ENCODE measurements at places on chromosomes 3 and 15.

DNA sequence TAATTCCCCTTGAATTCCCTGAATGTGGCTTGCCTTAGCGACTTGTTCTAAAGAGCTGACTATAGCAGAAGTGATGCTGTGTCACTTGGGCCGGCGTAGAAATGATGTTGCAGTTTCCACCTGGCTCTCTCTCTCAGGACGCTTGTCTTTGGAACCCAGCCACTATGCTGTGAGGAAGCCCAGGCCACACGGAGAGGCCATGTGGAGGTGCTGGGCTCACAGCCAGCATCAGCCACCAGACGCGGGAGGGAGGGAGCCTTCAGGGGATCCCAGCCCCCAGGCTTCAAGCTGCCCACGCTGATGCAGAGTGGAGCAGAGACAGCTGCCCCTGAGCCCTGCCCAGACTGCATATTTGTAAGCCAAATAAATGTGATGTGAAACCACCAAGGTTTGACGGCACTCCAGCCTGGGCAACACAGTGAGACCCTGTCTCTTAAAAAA lies 18.6 kb downstream of the RNU5B-1 start:
- DNase-seq: peak; percentile 98

- DNase-seq: no peak
These were observed 14.9 kb upstream of the SELENOT start for GRCh38 chr3:150588027-150588830.

GRCh38 chr3:53828581-53828980 lies 17.6 kb downstream of the CHDH start:
- DNase-seq: no peak

DNA sequence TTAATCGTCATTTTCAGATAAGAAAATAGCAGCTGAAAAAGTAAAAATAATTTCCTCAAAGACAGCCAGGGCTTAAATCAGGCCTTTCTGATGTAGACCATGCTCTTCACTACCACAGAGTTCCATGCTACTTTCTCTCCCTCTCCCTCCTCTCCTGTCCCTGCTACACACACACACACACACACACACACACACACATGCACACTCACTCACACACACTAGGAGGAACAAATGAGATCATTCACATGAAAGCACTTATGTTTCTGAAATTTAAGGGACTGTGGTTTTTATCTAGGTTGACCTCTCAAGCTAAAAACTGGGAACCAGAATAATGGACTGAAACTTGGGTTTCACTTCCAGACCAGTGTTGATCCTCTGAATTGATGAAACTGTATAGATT lies 4.1 kb upstream of the PSMA4 start:
- DNase-seq: no peak

- no peak for DNase-seq
These were observed 45.5 kb upstream of the SLC41A3 start for GRCh38 chr3:126129398-126129891.

DNA sequence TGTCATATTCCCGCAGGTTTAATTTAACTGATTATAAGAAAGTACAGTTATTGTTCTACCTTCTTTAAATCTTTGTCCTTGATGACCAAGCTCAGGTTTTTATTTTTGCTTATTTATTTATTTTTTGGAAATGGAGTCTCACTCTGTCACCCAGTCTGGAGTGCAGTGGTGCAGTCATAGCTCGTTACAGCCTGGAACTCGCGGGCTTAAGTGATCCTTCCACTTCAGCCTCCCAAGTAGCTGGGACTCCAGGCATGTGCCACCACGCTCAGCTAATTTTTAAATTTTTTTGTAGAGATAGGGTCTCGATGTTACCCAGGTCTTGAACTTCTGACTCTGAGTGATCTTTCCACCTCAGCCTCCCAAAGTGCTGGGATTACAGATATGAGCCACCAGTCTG lies 8.9 kb downstream of the USP3 start:
- DNase-seq: no peak

DNA sequence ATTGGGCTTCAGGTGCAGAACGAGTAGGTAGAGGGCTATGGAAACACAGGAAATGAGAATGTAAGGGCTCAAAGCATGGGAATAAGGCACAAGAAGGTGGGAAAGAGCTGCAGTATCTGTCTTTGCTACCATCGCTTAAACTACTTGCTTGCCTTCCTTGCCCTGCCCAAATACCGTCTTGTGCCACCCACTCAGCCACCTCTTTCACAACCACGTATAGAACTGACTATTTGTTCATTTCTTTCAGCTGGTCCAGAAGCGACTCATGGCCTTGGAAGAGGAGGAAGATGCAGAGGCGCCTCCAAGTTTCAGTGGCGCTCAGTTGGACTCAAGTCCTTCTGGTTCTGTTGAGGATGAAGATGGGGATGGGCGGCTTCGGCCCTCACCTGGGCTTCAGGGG lies 11.8 kb downstream of the LPCAT4 start:
- no peak for DNase-seq

DNA sequence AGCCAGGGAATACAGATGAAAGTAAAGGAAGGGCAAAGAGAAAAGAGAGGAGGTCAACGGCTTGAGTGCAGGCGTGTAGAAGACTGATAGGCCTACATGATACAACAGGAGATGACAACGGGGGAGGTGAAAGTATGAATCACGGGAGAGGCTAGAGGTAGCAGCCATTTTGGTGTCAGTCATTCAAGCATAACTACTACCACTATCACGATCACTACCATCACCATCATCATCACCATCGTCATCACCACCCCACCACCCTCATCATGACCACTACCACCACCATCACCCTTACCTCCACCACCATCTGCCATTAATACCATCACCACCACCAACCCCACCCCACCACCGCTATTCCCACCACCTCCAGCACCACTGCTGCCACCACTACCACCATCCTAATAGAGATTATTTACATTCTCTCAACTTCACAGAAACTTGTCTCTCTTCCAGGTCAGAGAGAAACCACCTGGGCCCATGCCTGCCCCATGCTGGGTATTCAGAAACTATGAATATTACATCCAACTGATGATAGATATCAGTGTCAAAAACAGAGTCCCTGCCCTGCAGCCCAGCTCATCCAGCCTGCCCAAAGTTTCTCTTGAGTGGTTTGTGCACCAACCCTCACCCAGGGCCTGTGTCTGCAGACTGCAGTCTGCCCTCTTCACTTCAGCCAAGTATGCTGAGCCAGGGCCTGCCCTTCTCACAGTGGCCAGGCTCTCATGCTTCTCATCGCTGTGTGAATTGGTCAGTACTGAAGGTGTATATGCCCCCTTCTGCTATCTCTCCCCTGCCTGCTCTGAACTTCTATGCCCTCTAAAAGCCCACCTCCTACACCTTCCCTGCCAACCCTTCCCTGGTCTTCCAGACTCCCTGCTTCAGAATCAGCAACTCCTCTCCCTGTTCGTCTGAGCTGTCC lies 215.6 kb upstream of the TLE3 start:
- no peak for DNase-seq

GRCh38 chr15:47184003-47184907 lies 533.0 kb upstream of the SEMA6D start:
- DNase-seq: peak; percentile 65

DNA sequence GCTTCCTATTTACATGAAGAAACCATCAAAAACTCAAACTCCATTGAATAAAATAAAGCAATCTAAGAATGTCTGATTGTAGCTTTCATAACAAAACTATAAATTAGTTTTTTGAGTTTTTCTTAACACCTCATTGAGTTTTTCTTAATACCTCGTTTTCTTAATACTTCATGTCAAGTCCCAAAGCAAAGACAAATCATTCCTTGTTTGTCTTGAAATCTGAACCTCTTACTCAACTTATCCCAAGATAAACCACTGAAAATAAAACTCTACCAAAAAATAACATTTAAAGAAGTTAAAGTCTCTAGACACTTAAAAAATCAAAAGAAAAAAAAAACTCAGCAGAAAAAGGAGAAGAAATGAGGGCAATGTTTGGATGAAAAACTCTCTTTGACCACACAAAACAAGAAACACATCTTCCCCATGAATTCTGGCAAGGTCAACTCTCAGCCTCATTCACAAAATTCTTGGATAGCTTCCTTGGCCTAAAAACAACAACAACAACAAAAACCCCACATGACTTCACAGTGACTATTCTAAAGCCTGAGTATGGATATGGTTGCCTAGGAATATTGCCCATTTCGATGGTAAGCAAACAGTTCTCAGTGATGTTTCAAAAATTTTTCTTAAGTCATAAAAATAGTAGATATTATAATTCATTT lies 38.2 kb downstream of the TMCC1 start:
- DNase-seq: no peak

DNA sequence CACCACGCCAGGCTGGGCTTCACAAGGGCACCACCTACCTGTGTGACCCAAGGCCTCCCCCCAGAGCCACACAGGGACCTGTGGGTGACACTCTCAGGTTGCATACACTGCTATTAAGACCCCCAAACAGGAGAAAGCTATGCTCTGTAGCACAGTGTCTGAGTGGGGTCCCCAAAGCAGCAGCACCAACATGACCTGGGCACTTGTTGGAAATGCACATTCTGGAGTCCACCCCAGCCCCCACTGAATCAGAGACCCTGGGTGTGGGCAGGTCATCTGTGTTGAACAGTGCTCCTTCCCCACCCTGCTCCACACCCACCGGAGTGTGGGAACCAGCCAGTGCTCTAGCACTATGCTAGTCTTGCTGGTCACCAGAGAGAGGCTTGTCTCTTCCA lies 76.1 kb downstream of the ADAMTS17 start:
- no peak for DNase-seq

DNA sequence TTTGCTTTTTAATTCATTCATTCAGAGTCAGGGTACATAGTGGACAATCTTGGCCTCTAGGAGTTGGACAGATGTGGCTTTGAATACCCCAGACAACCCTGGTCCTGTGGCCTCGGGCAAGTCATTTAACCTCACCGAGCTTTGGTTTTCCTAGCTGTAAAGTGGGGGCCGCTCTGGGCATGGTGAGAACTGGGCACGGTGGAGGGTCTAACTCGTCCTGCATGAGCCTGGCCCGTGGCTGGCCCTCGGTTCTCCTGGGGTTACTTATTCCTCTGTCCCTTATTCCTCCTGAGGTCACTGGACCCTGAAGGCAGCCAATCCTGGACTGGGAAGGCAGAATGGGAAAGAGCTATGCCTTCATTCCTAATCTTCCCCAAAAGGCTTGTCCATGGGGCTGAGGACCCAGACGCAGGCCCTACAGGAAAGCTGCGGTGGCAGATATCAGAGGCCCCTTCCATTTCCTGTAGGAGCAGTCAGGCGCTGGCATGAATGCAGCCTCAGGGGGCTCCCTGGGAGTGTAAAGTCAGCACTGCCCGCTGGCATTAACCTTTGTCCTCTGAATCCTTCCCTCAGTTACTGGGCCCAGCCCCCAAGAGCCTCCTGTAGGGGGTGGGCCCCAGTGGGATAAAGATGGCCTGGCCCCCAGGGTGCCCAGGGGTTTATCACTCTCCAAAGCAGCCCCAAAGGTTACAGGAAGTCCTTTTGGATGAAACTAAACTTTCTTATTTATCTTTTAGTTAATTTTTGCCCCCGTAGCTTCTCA lies 17.9 kb upstream of the SEC13 start:
- DNase-seq: peak; percentile 70

GRCh38 chr15:78264304-78265136 lies at the start of gene DNAJA4:
Gene DNAJA4 (plus strand): TSS chr15:78264562. CDS start chr15:78264764, 202 bp downstream.
- DNase-seq: peak; percentile 83

GRCh38 chr3:28615971-28616370 lies 267.3 kb upstream of the AZI2 start:
- DNase-seq: no peak

- no peak for DNase-seq
These were observed 36.0 kb downstream of the XYLB start for GRCh38 chr3:38382506-38383080.

- DNase-seq: no peak
These were observed 49.0 kb downstream of the POLQ start for GRCh38 chr3:121496786-121497185.

DNA sequence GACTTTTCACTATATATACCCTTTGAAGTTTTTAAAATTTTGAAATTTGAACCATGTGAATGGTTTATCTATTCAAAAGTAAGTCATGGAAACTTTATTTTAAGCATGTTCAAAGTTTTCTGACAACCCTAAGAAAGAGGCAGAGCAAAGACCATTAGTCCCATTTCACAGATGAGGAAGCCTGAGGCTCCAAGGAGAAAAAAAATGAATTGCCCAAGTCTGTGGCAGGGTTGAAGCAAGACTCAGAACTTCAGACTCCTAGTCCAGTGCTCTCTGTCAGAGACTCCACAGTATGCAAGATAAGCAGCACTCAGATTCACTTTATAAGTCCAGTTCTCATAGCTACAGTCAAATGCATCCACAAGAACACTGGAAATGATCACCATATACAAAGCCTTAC lies 4.5 kb downstream of the RAB43 start:
- DNase-seq: no peak

- no peak for DNase-seq
These were observed 78.1 kb downstream of the PRICKLE2 start for GRCh38 chr3:64147211-64147610.

DNA sequence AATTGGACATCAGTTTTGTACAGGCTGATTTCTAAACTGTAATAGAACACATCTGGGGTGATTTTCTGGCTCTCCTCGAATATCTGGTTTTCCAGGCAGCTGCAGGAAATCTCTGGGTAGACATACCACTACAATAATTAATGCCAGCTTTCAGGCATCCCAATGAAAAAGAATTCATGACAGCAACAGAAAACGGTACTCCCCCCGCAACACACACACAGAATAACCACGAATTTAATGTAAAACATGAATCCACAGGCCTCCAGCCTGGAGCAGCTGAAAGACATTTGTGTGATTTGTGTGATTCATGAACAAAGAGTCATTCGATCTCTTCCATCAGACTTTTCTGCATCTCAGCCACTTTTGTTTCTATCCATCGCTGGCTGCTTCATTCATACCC lies 262.2 kb downstream of the MAGI1 start:
- DNase-seq: no peak

- no peak for DNase-seq
These were observed 4.2 kb downstream of the NCBP2 start for GRCh38 chr3:196938124-196938523.

GRCh38 chr3:98731720-98732285 lies 31.3 kb upstream of the ST3GAL6 start:
- DNase-seq: peak; percentile 29

DNA sequence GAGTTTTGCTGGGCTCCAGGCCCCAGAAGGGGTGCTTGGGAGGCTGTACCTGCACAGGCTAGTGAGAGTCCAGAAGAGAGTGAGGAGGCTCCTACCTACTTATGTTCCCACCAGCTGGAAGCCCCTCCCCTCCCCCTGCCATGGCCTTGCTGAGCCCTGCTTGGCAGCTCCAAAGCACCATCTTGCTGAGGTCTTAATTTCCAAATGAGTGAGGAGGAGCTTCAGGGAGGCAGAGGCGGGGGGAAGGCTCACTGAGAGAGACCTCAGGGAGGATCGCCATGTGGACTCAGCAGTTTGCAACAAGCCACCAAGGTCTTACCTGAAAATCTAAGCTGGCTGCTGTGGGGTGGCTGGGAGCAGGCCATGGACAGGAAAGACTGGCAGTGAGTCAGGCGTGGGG lies 8.7 kb upstream of the CACNA2D2 start:
- no peak for DNase-seq

DNA sequence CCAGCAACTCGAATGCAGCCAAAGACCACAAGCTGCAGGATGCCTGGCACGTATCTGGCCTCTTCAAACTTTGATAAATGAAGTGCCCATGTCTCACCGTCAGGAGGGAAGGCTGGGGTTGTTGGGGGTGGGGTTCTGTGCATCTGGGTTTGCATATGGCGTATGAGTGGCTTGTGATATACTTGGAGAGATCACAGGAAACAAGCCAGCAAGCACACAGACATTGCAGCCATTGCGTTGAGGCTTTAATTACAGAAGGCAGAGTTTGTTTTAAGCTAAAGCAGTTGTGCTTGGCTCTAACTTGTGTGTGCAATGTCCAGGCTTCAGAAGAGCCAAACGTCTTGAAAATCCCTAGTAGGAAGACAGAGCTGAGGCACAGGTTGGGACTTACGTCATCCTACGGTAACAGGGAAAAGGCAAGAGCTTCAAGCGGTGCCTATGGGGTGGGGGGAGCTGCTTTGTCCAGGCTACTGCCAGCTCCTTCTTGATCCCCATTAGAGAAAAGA lies 109.2 kb downstream of the ASB7 start:
- peak; percentile 3 for DNase-seq

Measured in common myeloid progenitor, CD34-positive (primary cell).